H54 (cell line): ENCODE measurements at places on chromosomes 12 and 14.

DNA sequence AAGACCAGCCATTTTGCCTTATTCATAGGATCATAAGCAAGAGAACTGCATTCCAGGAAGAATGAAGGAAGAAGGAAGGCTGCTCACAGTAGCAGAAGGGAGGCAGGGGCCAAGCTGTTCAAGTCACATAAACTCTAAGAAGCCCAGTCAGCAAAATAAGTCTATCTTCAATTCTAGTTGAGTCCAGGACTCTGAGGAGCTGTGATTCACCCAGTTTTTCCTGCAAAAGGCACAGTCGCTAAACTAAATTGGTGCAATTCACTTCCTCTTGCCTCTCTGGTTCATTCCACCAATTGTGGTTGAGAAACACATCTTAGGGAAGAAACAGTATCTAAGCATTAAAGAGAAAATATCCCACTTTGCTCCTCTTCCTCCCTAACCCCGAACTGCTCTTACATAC lies 9.8 kb downstream of the ZNF641 start:
- DNase-seq = no peak

GRCh38 chr12:98456576-98457573 lies 58.5 kb upstream of the TMPO start:
- DNase-seq = no peak

GRCh38 chr12:110869026-110869425 lies 22.2 kb downstream of the CCDC63 start:
- DNase-seq = no peak

GRCh38 chr12:26492406-26492805 lies 297.0 kb downstream of the SSPN start:
- DNase-seq = no peak

DNA sequence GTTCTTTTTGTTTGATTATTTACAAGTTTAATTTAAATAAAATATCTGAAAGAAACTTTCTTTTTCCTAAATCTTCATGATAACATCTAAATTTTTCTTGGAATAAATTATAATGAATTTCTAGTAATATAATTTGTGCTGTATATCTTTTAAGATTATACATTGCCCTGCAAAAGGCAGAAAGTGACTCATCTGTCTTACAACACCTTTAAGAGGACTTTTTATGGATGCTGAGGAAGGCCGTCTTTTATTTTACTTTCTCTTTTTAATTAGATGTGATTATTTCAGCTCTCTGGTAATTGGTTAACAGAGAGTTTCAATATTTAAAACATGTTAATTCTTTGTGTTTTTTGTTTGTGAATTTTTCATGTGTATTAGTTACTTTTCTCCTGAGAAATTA lies 598.4 kb downstream of the RPL10L start:
- DNase-seq = no peak

GRCh38 chr14:61584331-61584741 lies 111.0 kb upstream of the HIF1A start:
- DNase-seq = no peak

- no peak for DNase-seq
Measured at GRCh38 chr14:42517806-42518500, 911.3 kb downstream of the LRFN5 start.

GRCh38 chr12:55732288-55732687 lies 3.5 kb upstream of the CD63 start:
- no peak for DNase-seq
